ENCODE measurements at places on chromosomes 16 and 17.

DNA sequence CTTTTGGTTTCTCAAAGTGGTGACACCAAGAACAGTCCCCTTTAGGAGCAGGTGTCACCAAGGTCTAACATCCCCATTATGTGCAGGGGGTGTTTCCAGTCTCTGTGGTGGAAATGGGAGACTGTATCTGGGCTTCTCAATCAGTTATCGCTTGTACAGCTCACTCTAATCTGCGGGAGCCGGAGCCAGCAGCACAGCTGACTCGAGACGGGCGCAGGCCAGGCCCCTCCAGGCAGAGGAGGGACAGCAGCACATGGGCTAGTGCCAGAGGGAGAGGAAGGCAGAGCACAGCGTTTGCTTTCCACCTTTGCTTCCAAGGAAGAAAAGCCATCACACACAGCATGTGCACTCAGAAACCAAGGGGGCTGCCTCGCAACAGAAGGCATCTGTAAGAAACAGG lies 91.2 kb upstream of the CREBBP start:
- DNase-seq, result no peak

DNA sequence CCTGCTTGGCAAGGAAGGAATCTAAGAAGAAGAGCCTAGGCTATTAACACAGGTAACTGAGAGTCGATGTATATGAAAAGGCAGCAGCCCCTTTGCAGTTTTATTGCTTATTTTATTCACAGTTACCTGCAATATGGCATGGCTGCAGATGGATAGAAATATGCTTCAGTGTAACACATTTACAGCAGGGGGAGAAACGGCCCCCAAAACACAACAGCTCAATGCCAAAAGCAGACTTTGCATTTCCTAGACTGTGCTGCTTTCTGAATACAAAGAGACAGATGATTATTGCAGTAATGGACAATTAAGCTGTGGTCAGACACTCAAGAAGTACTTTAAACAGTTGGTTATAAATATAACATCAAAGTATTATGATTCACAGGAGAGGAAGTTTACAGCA lies 108.0 kb upstream of the CDH13 start:
- no peak for DNase-seq

DNA sequence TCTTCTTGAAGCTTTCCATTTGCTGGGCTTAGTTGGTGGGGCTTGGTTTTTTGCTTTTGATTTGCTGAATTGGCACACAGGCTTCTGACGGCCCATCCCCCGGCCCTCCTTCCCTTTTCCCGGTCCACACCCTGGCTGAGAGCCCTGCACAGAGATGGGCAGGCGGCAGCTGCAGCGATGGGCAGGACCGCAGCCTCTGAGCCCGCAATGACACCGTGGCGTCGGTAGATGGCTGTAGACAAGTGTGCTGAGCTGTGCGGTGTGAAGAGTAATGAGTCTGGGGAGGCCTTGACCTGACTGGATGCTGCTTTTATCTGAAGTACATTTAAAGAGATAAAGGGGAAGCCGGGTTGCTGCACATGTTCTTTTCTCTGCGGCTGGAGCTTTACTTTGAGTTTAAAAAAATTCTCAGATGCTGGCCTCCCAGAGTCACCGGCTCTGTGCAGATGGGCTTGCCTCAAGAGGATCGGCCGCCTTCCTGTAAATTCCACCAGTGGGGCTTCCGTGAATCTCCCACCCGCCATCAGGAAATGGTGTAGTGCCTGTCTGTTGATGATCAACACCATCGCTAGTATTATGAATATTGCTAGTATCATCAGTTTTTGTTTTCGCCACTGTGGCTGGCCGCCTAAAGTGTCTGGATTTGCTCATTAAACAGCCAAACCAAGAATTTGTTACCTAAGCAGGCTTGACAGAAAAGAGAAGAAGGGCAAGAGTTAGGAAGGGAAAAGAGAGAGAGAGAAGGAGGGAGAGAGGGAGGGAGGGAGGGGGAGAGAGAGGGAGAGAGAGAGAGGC lies 245.6 kb upstream of the RBFOX1 start:
- DNase-seq, result no peak

DNA sequence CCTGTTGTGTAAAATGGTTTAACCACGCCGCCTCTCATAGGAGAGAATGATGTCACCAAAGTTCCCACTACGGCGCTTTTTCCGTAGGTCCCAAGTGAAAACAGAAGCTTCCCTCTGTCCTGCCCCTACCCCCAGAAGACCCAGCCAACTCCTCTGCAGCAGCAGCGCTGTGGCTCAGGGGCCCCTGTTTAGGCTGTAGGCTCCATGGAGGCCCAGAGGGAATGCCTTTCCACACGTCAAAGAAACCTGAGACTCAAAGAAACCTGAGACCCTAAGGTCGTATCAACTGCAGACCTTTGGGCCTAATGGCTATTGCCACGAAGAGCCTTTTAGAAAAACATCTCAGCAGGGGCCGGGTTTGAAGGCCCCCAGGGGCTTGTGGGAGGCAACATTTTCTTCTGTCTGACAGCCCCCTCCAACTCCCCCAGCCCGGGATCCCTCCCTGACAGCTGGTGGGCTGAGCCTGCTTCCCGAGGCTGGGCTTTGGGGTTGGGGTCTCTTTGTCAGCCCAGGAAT lies 43.1 kb upstream of the MEAK7 start:
- DNase-seq, result no peak

- DNase-seq, result peak; percentile 74
Observed at GRCh38 chr17:36602924-36603384, 1.6 kb downstream of the MRM1 start.

DNA sequence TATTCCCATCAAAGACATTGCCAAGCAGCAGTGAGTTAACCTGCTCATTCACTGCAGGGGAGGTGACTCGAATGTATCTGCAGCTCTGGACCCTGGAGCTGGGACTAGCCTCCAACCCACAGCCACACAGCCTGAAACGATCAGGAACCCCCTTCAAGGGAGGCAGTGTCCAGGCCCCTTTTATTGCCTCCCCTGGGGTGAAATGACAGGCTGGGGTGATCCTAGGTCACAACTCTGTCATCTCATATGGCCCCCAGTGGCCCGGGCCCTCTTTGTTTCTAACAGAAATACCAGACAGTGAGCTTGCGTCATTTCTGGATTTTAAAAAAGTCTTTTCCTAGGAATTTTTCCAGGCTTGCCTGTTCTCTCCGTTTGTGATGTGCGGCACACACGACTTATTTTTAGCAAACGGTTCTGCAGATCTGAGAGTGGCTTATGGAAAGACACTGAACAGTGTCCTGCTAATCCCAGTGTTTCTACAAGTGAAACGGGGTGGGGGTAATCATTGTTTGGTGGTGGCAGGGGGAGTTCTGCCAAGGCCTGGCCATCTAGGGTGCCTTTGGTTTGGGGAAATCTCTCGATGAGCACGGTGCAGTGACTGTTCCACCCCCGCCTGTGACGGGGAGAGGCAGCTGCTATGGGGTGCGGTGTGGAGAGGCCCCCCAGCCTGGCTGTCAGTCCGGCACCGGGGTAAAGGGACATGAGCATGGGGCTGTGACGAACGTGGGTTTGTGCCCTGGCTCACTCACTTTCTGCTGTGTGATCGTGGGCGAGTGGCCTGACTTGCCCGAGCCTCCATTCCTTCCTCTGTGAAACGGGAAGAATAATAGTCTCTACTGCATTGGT lies 27.2 kb downstream of the NAGPA start:
- no peak for DNase-seq

DNA sequence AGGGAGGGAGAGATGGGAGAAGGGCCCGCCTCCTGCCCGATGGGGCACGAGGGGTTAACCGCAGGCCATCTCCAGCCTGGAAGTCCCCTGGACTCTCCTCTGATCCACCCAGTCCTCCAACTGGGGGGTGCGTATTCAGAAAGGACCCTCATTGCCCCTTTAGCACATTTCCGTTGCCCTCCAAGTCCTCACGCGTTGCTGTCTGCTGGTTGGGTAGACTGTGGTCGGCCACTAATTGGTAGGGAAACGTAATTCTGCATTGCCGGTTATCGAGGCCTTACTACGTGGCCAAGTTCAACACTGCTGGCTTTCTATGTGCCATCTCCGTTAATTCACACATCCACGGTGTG lies 103.4 kb downstream of the FOXL1 start:
- DNase-seq, result no peak

GRCh38 chr17:77676237-77676661 lies 282.3 kb upstream of the TNRC6C start:
- DNase-seq, result no peak

- DNase-seq, result no peak
Observed at GRCh38 chr16:83561876-83562275, 245.9 kb upstream of the HSBP1 start.

DNA sequence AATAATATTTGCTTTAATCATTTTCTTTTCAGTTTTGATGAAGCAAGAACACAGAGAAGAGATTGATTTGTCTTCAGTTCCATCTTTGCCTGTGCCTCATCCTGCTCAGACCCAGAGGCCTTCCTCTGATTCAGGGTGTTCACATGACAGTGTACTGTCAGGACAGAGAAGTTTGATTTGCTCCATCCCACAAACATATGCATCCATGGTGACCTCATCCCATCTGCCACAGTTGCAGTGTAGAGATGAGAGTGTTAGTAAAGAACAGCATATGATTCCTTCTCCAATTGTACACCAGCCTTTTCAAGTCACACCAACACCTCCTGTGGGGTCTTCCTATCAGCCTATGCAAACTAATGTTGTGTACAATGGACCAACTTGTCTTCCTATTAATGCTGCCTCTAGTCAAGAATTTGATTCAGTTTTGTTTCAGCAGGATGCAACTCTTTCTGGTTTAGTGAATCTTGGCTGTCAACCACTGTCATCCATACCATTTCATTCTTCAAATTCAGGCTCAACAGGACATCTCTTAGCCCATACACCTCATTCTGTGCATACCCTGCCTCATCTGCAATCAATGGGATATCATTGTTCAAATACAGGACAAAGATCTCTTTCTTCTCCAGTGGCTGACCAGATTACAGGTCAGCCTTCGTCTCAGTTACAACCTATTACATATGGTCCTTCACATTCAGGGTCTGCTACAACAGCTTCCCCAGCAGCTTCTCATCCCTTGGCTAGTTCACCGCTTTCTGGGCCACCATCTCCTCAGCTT lies 45.0 kb downstream of the ESRP2 start:
- DNase-seq, result no peak

- DNase-seq, result peak; percentile 38
Observed at GRCh38 chr16:70250748-70251628, 752 bp downstream of the EXOSC6 start.

- DNase-seq, result no peak
Observed at GRCh38 chr17:32783602-32784001, 93.3 kb downstream of the MYO1D start.

DNA sequence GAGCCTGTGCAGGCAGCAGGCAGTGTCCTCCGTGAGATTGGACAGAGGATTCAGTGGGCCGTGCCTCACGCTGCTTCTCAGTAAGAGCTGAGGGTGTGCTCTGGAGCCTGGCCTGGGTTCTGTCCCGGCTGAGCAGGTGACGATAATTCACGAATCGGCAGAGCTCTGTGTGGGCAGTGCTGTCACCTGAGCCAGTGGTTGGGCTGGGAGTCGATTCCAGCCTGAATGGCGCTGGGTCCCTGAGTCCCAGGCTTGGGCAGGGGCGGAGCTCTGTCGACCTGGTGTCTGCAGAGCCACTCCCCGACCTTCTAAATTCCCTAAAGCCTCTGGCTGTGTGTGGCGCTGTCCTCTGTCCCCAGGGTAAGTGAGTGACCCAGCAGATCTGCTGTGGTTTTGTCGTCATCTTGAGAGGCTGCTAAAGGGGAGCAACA lies 8.4 kb downstream of the ACSF3 start:
- no peak for DNase-seq

DNA sequence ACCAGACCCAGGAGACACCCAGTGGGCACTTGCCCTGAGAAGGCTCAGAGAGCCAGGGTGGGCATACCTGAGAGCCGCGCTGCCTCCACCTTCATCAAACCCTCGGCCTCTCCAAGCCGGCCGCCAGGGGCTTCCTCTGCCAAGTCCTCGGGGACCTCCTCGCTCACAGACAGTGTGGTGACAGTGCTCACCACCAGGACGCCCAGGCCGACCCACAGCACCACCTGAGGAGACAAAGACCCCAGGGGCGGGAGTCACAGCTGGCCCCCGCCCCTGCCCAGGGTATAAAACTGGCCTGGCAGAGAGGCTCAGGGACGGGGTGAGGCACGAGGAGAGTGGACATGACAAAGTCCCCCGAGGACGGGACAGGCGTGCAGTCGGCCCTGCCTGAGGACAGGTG lies 21.1 kb downstream of the NDUFAF8 start:
- no peak for DNase-seq

DNA sequence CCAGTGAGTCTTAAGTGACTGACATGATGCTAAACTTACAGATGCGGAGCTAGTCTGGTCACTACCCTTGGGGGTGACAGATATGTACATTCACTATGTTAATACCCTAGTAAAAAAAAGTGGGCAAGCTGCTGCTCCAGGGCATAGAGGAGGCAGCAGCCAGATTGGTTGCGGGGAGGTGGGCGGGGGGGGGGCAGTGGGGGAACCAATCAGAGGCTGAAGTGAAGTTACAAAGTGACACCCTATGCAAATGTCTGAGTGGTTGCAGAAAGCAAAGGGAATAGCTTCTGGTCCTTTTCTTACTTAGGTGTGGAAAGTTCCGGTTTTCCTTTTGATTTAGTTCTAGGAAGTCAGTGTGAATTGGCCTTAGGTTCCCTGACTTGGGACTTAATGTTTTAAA lies 12.1 kb downstream of the NDEL1 start:
- no peak for DNase-seq

- peak; percentile 26 for DNase-seq
Observed at GRCh38 chr16:88466175-88466862, 13.2 kb downstream of the ZFPM1 start.

GRCh38 chr16:57994778-57995177 lies 5.7 kb downstream of the ZNF319 start:
- peak; percentile 41 for DNase-seq

DNA sequence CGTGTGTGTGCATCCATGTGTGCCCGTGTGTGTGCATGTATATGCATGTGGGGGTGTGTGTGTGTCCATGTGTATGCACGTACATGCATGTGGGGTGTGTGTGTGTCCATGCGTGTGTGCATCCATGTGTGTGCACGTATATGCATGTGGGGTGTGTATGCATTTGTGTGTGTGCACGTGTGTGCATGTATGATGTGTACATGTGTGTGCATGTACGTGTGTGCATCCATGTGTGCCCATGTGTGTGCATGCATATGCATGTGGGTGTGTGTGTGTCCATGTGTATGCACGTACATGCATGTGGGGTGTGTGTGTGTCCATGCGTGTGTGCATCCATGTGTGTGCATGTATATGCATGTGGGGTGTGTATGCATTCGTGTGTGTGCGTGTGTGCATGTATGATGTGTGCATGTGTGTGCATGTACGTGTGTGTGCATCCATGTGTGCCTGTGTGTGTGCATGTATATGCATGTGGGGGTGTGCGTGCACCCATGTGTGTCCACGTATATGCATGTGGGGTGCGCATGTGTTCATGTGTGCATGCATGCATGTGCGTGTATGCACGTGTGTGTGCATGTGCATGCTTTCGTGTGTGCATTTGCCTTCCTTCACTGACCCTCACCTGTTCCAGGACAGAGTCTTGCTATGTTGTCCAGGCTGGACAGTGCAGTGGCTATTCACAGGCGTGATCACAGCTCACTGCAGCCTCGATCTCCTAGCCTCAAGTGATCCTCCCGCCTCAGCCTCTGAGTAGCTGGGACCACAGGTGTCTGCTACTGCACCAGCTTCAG lies 129.6 kb upstream of the TNRC6C start:
- DNase-seq, result no peak

Measured in activated CD4-positive, alpha-beta T cell treated with anti-CD3 and anti-CD28 coated beads for 4 hours (primary cell).